Mucosa of descending colon (tissue), 3 donors: ENCODE measurements at places on chromosomes 2 and 18. TPM values are rescaled to one million over a fixed set of nuclear protein-coding genes. Genes with fewer than 3 reads are reported as not detected.
A peak's percentile ranks its signal among the peaks of the same experiment; 100 is the strongest.

- DNase-seq, result peak; percentile 6
These were observed 20.9 kb downstream of the CELF4 start for GRCh38 chr18:37544713-37545112.

DNA sequence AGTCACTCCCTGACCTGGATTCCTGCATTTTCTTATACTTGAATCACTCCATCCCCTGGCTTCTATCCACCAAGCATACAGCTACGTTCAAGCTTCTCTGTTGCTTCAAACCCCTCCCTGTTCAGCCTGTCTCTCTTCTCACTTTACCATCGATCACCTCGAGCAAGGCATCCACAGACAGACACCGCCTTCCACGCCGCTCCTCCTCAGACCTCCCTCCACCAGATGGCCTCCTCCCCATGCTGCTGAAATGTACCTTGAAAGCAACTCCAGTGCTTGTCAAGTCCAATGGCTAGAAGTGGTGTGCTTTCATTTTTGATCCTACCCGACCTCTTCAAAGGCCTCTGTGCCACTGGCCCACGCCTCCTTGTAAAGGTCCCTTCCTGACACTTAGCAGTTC, 131.3 kb upstream of the ACAA2 start:
- DNase-seq, result no peak

GRCh38 chr2:187233811-187234210, 214.2 kb downstream of the CALCRL start:
- no peak for DNase-seq

- no peak for DNase-seq
These were observed 556 bp downstream of the DNMT3A start for GRCh38 chr2:25341011-25341727.

DNA sequence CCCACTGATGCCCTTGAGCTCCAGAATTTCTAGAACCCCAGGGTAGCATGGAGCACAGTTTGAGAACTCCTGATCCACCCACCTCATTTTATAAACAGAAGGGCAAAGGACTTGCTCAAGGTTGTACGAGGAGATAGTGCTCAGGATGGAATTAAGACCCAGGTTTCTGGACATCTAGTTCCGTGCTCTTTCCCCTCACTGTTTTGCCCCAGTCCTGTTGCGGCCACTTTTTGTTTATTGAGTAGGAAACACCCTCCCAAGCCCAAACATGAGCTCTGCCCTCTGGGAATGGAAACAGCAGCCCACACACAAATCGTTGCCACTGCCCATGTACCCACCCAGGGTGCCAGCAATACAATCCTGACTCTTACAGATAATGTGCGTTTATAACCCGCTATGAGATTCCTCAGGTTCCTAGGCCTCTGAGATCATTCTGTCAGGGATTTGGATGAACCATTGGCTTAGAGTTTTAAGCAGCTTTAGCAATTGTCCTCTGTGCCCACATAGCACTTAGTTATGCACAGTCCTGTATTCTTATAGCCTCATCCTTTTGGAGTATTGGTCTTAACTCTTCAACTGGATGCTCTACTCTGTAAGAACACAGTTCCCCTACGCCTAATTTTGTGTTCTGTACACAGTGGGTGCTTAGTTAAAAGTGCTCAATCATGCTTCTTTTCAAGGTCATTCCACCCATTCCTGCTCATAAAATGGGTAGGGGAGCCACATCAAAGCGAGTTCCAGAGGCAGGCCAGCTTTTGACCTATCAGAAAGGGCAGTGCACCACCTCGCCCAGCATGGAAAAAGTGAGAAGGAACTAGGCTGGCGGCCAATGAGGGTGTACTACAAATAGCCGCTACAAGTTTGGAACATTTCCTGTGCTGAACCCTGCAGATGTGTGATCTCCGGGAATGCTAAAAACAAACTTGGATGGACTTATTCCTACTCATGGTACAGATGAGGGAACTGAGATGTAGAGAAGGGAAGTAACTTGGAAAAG, 60.3 kb upstream of the IGFBP2 start:
- DNase-seq, result no peak

- no peak for DNase-seq
These were observed 223.2 kb upstream of the APCDD1 start for GRCh38 chr18:10231220-10231619.

- DNase-seq, result no peak
These were observed 104.6 kb downstream of the TCF4 start for GRCh38 chr18:55483266-55483871.

DNA sequence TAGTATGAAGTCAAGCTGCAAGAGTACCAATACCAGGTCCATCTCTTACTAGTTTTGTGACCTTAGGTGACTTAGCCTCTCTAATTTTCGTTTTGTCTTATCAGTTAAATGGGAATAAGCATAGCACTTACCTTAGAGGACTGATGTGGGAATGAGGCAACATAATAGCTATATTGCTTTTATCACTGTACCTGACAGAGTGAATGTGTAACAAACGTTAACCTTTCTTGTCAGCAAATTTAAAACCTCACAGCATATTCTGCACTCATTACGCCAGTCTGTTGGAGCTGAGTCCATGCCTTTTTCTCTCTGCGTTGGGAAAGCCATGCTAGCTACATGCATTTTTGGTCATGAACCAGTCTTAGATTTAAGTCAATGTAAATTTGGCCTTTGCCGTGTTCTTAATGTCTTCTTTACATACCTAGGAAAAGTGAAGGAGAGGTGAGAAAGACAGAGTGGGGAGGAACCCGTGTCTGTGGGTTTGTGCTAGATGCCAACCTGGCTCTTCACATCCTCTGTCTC, at the start of gene IL36B:
Gene IL36B, minus strand, starts transcription at position 472 of the 522 bp plus-strand sequence.
- DNase-seq, result no peak

- no peak for DNase-seq
These were observed 227.4 kb upstream of the ZNF804A start for GRCh38 chr2:184370954-184371353.

DNA sequence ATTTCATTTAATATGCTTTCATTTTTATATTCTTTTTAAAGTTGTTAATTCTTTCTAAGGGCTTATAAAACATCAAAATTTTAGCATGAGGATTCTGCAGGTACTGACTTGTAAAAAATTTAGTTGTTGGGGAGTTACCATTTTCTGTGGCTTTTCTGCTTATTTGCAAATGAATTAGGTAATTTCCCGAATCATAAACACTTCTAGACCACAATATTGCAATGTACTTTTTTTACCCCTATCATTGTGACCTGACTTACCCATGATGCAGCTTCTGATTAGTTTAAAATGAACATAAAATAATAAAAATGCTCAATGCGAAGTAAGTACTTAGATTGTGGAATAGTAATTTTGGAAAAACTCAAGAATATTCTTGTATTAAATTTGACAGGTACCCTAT, 11.4 kb downstream of the ARL6IP6 start:
- no peak for DNase-seq

- no peak for DNase-seq
These were observed 90.2 kb downstream of the ZFP36L2 start for GRCh38 chr2:43136011-43136799.

GRCh38 chr2:127408807-127409099, 9.5 kb upstream of the PROC start:
- DNase-seq, result no peak

DNA sequence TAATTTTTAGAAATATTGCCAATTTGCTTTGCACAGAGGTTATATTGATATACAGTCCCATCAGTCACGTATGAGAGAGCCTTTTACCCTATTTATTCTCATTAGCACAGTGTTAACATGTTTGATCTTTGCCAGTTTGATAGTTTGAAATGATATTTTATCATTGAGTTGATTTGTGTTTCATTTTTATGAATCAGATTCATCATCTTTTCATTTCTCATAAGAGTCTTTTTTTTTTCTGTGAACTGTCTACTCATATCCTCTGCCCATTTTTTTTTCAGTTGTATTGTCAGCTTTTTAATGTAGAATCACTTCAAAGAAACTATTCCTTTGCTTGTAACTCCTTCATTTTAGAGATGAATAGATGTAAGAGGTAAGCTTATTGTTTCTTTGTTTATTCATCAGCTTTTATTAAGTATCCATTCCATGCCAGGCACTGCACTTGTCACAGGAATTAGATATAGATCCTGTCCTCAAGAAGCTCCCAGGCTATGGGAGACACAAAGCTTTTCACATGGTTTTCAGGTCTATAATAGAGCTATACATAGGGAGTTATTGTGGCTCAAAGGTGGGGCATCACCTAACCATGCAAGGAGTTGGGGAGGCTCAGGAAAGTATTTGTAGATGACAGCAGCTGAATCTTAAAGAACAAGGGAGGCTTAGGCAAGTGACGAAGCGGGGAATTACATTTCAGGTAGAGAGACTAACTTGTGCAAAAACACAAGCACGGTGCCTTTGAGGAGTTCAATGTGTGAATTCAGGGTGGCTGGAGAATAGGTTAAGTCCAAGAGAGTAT, 42.1 kb downstream of the CD28 start:
- no peak for DNase-seq

- DNase-seq, result no peak
These were observed 270.7 kb upstream of the HNMT start for GRCh38 chr2:137693534-137693933.

DNA sequence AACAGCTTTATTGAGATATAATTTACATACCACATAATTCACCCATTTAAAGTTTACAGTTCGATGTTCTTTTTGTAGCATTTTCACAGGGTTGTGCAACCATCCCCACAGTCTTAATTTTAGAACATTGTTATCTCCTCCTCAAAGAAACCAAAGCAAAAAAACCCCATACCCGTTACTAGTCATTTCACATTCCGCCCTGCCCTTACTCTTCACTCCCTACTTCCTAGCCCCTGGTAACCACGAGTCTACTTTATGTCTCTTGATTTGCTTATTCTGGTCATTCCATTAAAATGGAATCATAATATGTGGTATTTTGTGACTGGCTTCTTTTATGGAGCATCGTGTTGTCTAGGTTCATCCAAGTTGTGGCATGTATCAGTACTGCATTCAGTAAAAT, 137.7 kb downstream of the TANC1 start:
- no peak for DNase-seq

Gene SIX2
- total RNA-seq, result not detected

Gene BOK
- total RNA-seq, result 6.7 TPM

Gene NCKAP1
- total RNA-seq, result 194 TPM

Gene EEF1B2
- 475 TPM for total RNA-seq

Gene REG1B
- not detected for total RNA-seq

Gene TFPI
- 16.3 TPM for total RNA-seq
